ENCODE measurements at places on chromosomes 11 and 22. TPM values are rescaled to one million over a fixed set of nuclear protein-coding genes. Genes with fewer than 3 reads are reported as not detected.

Gene CLCF1
- 0.51 TPM for total RNA-seq

Gene KRTAP5-1
- not detected for total RNA-seq

Gene FXYD2
- total RNA-seq, result 2.7 TPM

Gene LDLRAD3
- 1.7 TPM for total RNA-seq

Gene BTG4
- not detected for total RNA-seq

Gene CASP5
- not detected for total RNA-seq

Gene OR52I2
- total RNA-seq, result not detected

Gene CWF19L2
- total RNA-seq, result 10.0 TPM

Gene BIRC3
- total RNA-seq, result 10.6 TPM

Gene SEPTIN5
- total RNA-seq, result 120 TPM

Gene RFPL2
- total RNA-seq, result not detected

Gene ABCC8
- 1.1 TPM for total RNA-seq

Gene TPBGL
- 0.16 TPM for total RNA-seq

Gene MS4A6A
- 64.0 TPM for total RNA-seq

Gene ENTHD1
- total RNA-seq, result not detected

GRCh38 chr22:45131749-45132148 lies 32.0 kb upstream of the NUP50 start:
- peak; percentile 74 for DNase-seq

GRCh38 chr11:15206791-15207190 lies 92.1 kb downstream of the INSC start:
- no peak for DNase-seq

DNA sequence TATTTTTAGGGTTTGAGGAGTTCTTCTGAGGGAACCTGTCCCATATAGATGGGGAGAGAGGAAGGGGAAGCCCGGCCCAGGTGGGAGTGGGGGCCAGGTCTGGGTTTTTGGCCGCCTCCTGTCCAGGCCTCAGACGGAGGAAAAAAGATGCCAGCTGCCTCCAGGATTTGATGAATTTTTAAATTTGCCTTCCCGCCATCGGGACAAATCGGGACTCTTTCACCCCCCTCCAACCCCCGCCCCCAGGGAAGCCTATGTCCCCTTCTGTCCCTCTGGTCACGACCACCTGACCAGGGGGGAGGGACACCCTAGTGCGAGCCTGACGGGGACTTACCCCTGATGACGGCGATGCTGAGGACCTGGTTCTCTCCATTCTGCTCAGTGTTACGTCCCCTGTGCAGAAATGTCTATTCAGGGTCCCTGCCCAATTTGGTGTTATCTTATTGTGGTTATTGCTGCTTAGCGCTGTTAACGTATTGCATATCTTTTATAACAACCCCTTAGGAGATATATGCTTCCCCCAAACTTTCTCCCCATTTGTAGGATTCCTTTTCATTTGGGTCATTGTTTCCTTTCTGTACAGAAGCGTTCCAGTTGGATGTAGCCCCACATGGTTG lies 115.9 kb upstream of the GRK3 start:
- no peak for DNase-seq

DNA sequence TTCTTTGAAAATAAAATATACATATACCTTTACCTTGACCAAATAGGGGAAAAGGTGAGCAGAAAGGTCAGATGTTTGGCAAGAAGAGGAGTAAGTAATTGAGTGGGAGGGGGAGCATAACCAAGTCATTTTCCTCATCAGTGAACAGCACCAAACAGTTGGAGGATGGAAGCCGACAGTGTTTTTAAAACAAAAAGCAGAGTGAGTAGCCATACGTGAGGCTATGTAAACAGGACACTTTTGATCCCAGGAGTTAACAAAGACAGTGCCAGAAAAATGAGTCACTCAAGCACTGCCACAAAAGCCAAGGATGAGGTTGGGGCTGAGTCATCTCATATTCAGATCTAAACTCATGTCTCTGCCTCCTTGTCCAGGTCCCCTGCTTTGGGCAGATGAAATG lies 734.7 kb downstream of the KCNA4 start:
- DNase-seq, result no peak

GRCh38 chr11:89521294-89521693 lies 30.1 kb upstream of the NOX4 start:
- no peak for DNase-seq

- no peak for DNase-seq
Measured at GRCh38 chr11:128498721-128499245, 88.6 kb downstream of the ETS1 start.

- DNase-seq, result peak; percentile 0
Measured at GRCh38 chr11:60925868-60926267, 1.6 kb downstream of the TMEM132A start.

DNA sequence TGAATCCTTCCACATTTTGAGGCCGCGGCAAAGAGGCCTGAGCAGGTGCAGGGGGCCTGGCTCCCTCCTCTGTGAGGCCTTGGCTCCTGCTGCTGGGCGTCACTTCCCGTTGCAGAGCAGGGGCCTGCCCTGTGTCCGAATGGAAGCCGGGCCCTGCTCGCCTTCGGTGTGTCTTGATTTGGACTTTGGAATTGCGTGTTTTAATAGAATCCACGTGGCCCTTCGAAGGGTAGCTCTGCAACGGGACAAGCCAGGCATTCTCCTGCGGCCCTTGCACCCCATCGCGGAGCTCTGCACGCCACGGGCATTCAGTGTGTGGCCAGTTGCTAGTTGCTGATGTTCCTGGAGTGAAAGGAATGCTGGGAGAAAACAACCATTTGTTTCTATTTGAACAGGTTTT lies 25.8 kb downstream of the SAMM50 start:
- DNase-seq, result no peak

- no peak for DNase-seq
Measured at GRCh38 chr22:48054596-48054995, 1292.1 kb downstream of the TBC1D22A start.

GRCh38 chr22:43789452-43789851 lies 22.7 kb downstream of the EFCAB6 start:
- no peak for DNase-seq

DNA sequence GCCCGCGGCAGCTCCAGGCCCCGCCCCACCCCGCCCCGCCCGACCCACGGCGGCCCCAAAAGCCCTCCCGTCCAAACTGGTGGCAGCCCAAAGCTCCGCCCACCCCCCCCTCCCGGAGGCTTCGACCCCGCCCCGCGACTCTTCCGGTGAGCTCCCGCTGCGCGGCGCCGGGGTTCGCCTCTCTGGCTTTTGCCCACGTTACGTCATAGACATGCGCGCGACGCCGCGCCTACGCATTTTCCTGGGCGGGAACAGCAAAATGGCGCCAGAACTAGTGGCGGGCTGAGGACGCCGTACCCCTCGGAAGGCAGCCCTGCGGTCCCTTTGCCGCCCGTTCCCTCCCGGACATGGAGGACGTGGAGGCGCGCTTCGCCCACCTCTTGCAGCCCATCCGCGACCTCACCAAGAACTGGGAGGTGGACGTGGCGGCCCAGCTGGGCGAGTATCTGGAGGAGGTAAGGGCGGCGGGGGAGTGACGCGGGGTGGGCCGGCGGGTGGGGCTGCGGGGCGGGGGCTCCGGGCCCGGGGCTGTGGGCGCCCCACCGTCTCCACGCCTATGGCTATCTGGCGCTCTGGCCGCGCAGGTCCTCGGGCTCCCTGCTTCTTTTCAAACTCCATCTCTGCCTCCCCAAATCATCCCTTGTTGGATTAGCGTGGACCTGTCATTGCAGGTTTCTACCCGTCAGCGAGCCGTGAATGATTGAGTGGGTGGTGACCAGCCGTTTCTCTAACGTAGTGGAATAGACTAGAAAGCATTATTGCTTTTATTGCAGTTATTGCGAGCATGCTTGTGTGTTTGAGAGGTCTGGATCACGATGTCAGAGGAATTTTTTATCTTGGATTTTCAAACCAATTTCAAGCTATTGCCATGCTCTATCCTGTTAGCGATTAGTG lies at the start of gene NCAPH2:
NCAPH2 (plus strand) TSS at position 234 of the 894 bp plus-strand sequence; CDS start at position 348, 114 bp downstream.
- peak; percentile 99 for DNase-seq

- no peak for DNase-seq
Measured at GRCh38 chr11:72848846-72849466, 34.7 kb downstream of the ATG16L2 start.

DNA sequence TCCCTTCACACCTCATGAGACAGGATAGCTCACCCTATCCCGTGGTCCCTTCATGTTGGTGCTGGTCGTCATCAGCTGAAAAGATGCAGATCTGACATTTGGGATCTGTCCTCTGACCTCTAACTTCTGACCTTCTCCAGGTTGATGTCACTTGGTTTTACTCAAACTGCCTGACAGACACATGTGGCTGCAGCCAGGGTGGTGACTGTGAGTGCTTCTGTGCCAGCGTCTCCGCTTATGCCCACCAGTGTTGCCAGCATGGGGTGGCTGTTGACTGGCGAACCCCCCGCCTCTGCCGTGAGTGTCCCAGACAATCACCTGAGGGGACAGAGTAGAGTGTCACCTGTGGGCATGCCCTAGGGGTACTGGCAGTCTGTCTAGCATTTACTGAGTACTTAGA lies 49.7 kb downstream of the OTOG start:
- DNase-seq, result no peak

DNA sequence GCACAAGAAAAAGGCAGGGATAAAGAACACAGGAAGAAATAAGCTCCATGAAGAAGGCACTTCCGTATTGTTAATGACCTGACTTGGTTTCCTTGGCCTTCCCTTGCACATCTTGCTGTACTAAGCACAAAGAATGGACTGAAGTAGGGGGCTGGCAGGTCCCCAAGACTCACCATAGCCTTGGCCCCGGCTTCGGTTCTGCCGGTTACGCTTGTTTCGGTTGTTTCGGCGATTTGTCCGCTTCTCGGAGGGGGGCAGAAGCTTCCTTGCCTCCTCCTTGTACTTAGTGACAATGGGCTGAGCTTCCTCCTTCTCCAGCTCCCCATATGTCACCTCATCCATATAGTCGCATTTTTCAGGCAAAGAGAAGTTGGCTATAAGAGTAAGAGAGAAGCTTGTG lies 9.3 kb downstream of the GNG3 start:
- DNase-seq, result no peak

DNA sequence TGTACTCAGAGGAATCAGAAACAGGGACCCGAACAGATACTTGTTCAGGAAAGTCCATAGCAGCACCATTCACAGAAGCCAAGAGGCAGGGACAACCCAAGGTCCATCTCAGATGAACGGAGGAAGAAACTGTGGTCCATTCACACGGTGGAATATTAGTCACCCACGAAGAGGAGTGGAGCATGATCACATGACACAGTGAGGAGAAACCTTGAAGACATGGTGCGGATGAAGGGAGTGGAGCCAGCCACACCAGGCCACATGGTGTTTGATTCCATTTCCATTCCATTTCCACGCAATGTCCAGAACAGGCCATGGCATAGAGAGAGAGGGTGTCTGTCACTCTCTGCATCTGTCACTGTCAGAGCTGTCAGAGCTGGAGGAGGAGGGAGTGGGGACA lies 30.7 kb downstream of the NADSYN1 start:
- no peak for DNase-seq

DNA sequence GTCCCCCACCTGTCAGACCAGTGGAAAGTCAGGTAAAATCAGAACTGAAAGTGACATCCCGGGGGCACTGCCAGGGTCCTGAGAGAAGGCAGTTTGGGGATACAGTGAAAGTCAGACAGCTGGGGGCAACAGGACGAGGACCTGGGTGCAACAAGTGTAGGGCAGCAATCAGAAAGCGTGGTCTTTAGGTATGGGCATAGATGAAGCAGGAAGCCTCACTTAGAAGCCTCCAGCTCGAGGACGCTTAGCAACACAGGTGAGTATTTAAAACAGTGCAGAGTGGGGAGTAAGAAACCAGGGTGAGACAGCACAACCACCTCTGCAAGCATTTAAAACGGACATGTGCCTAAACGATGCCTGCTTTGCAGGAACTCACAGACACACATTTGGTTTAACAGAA lies 64.6 kb upstream of the POU2AF1 start:
- DNase-seq, result no peak

GRCh38 chr11:96112192-96113128 lies 188.6 kb upstream of the MTMR2 start:
- DNase-seq, result no peak

DNA sequence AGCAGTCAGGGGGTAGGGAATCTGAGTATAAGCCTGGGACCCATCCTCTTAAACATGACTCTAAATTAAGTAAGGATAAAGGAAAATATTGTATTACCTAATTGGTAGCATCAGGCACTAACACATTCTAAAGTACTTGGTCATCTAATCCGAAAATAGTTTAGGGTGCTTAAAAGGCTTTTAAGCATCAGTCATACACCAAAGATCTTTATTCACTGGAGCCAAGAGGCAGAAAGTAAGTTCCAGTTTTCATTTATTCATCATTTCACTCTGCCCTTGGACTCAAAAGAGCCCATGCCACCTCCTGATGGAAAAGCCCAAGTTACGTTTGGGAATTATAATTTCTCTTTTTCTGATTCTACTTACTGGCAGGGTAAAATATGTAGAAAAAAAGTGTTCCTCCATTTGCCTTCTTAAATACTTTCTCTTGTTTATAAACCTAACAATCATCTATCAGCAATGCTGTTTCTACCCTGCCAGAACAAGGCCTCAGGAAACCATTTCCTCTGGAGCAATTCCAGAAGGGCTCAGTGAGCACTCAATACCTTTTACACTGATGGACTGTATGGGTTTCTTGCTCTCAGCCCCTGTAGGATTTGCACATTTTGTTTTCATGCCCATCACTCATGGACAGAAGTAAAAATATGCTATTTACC lies 120.1 kb upstream of the SLC5A12 start:
- DNase-seq, result no peak

DNA sequence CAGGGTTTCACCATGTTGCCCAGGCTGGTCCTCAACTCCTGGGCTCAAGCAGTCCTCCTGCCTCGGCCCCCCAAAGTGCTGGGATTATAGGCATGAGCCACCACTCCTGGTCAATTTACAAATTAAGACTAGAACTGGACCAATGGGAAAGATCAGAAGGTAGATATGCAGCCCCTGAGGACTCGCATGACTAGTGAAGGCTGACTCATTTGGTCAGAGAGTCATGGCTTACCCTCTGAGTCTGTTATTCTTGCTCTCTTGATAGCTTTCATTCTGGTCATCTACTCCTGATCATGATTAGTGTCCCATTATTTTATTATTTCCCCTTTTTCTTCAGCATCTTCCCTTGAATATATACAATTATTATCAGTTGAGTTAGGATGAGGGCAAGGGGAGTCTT lies 2.7 kb upstream of the LDHAL6A start:
- DNase-seq, result no peak

GRCh38 chr11:116694815-116695590 lies 77.8 kb downstream of the BUD13 start:
- no peak for DNase-seq

DNA sequence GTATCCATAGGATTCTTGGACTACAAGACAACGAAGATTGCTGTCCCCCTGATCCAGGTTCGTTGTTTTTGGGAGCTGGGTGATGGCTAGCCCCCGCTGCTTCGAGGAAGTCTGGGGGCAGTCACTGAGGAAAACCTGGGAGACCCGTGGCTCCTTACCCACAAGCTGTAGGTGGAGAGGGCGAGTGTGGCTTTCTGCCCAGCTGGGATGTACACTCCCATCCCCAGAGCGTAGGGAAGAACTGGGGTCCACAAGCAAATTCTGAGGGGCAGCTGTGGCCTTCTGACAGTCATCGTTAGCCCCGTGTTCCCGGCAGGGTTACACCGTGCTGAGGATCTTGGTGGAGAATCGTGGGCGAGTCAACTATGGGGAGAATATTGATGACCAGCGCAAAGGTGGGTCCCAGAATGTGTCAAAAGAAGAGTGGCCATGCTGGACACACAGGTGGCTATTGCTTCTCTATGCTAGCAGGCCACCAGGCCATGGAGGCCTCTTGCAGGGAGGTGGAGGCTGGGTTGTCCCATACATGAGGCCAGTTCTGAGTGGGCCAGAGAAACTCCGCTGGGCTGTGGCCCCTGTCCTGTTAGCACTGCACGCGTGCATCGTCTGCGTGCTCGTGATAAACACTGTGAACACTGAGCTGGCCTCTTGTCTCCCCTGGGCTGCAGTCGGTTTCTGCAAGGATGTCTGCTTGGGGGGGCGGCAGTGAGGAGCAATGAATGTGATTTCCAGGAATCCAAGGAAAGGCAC lies 39.8 kb downstream of the GLB1L2 start:
- DNase-seq, result no peak
